ENCODE measurements at places on chromosomes 6 and 20.

DNA sequence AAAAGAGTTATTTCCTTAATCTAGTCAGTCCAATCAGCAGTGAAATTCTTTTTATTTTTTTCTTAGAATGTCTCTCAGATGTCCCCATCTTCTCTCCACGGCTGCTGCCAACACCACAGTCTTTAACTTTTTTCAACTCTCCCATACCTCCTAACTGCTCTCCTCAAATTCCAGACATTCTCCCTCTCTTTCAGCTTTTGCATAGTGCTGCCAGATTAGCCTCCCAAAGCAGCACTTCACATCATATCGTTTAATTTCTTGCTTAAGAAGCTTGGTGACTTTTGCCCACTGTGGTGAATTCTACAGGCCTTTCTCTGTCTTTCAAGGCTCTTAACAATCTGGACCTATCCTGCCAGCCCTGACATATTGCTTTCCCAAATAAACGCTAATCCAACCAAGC, 233.4 kb downstream of the UST start:
- DNase-seq: no peak

DNA sequence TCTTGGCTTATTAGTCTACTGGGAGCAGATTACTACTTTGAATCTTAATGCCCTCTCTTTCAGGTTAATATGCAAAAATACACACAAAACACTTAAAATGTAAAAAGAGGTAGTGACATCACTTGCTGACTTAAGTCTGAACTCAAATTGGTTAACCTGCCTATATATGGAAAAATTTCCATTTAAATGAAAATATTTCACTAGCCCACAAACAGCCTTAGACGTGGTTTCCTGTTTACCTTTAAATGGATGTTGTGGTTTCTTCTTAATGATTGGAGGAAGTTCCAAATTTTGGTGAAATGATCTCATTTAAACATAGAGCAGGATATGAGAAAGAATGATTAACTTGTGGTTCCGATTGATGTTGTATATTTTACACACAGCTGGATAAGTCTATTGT, 553.7 kb downstream of the CD109 start:
- no peak for DNase-seq

GRCh38 chr20:35939264-35939663, 15.0 kb downstream of the SCAND1 start:
- DNase-seq: no peak

- DNase-seq: no peak
Observed at GRCh38 chr20:9501473-9501872, 12.9 kb upstream of the LAMP5 start.

DNA sequence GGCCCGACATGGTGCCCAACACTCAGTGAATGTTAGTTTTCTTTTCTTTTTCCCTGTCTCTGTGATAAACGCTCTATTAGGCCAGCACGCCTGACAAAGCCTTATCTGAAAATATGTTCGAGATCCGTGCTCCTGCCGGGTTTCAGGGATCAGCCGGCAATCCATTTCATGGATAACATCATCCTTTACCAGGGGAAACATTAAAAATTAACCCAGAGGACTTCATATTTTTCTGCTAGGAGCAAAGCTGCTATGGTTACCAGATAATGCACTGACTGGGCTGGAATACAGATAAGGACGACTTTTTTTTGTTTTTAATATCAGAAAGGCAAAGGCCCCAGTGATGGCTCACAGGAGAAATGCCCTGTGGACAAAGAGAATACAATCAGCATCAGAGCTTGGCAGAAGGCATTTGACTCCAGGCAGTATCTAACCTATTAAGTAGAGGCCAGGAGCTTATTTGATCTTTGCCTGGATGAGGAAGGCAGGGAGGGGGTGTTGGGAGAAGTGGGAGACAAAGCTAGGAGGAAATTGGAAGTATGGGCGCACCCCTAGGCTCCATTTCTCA, 482.0 kb upstream of the CHD6 start:
- no peak for DNase-seq

GRCh38 chr20:33372993-33373441, 28.3 kb downstream of the CDK5RAP1 start:
- no peak for DNase-seq

DNA sequence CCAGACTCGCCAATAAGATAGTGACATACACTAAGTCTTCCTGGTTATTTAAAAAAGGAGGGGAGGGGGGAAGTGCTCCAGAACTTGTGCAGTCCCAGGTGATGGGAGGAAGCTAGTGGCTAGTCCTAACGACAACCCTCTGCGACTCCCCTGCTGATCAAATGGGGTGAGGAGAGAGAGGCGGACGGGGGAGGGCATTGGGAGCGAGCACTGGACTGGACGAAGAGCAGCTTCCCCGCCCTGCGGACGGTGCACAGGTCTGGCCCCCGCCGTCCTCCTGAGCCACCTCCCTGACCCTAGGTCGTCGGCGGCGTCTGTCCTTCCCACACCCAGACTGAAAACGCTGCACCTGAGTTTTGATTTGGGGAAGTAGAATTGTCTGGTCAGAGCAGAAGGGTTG, 2.2 kb upstream of the OLIG3 start:
- DNase-seq: no peak

All from GF-D8 (cell line).